AG04450 (cell line): ENCODE measurements at places on chromosomes 6 and 20.

DNA sequence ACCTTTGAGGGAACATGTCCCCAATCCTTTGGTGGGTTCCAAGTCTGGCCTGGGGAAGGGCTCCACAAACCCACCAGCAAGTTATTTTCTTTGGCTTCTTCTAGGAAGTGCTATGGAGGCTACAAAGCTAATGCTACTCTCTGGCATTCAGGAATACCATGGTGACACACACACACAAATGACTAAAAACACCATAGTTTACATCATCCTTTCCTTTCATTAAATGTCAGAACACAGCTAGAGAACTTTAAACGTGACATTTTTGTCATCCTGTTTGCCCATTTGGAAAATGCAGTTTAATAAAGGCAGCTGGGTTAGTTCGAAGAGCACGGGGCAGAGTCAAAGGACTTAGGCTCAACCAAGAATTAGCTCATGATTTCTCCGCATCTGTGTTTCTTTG lies 40.2 kb upstream of the PROKR2 start:
- DNase-seq, result no peak

- no peak for DNase-seq
Measured at GRCh38 chr6:13560651-13561044, 13.8 kb upstream of the SIRT5 start.

- DNase-seq, result no peak
Measured at GRCh38 chr6:131816869-131817268, 9.0 kb downstream of the ENPP1 start.

GRCh38 chr6:63486196-63486595 lies 86.1 kb upstream of the LOC128125822 start:
- DNase-seq, result no peak

GRCh38 chr6:141956046-141956761 lies 176.5 kb upstream of the GJE1 start:
- no peak for DNase-seq
